ENCODE measurements at places on chromosomes 5 and 9.

GRCh38 chr5:38716516-38716915 is 129.3 kb upstream of the OSMR start:
- DNase-seq = no peak

GRCh38 chr9:6008169-6008979 is 7.0 kb downstream of the RANBP6 start:
- DNase-seq = peak; percentile 97

DNA sequence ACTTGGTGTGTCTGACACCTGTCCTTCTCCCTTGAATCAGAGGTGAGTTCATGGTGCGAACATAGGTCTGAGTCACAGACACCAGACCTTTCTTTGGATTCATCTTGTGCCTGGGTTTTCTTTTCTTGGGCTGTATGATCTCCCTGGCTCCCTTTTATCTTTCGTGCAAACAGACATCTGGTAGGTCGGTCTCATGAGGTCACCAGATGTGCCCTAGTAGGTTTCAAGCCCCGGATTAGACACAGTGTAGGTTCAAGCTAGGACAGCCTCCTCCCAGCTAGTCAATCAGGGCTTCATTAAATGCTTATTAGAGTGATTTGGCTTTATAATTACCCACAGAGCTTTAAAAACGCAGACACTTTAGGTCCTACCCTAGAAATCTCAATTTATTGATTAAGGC is 106.0 kb upstream of the MYO10 start:
- peak; percentile 17 for DNase-seq

DNA sequence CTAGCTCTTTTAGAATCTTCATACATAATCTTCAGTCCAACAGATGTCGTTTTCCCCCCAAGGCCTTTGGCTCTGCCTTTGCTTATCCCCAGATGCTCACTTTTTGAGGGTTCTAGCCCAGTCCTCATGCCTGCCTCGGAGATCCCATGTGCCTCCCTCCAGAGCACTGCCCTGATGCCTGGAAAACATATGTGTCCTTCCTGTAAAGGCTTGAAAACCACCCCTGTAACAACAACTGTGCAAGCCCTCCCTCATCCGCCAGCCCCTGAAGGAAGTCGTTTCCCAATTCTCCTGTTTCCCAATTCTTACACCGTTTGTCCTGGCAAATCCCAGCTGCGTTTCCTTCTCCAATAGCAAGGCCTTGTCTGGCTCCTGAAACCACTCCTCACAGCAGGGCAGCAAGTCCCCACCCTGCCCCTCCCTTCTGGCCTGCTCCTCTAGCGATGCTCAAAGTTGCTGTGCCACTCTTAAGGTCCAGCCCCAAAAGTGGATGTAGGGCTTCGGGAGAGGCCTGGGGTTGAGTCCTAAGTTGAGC is 52.2 kb downstream of the SLC36A1 start:
- no peak for DNase-seq

DNA sequence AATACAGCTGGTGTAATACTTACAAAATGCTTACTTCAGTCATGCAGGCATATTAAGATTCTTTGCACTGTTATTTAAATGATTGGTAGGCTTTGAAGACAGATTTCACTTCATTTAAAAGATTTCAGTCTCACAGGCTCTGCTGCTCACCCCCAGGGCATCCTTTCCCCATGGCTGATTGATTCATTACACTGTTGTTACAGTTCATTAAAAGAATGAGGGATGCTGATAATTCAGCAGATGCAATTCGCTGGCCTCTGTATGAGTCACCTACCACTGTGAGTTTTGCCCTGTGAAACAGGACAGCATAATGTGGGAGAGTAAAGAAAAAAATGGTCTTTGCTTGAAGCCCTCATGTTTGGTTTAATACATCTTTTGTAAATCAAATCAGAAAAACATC is 246.9 kb downstream of the CYLC2 start:
- DNase-seq = no peak

- DNase-seq = peak; percentile 60
Measured at GRCh38 chr9:16626577-16627130, 243.8 kb downstream of the BNC2 start.

GRCh38 chr9:107147134-107147533 is 135.9 kb upstream of the RAD23B start:
- DNase-seq = no peak

GRCh38 chr5:1641560-1642166 is 117.9 kb upstream of the LPCAT1 start:
- DNase-seq = peak; percentile 90

DNA sequence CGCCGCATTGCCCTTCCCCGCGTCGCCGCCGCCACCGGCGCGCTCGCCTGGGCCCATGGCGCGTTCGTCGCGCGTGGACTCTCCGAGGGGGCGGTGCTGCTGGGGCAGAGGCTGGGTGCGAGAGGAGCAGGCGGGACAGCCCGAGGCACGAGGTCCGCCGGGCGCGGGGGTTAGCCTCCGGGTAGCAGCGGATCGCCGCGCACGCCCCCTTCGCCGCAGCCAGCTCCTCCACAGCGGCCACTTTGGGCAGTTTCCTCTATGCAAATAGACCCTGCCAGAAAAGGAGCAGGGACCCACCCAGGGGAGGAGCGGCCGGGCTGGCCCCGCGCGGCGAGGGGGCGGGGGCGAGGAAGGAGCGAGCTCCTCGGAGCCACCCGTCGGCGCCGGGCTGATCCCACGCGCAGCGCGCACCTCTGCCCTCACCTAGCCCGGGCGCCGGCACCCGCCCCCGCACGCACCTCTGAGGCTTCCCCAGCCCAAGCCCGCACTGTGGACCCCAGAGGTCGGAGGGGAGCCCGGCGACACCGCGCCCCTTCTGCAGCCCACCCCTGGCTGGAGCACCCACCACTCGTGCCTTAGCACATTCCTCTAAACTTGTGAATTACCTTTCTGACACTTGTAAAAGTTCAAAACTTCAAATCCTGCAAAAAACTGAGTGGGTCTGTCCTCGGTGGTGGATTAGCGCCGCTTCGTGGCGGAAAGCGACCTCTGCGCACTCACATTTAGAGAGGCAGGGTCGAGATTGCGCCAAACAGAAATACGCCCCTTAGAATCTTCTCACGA is at the start of gene COL23A1:
COL23A1 (minus strand) TSS at position 253 of the 783 bp plus-strand sequence.
- DNase-seq = peak; percentile 67

DNA sequence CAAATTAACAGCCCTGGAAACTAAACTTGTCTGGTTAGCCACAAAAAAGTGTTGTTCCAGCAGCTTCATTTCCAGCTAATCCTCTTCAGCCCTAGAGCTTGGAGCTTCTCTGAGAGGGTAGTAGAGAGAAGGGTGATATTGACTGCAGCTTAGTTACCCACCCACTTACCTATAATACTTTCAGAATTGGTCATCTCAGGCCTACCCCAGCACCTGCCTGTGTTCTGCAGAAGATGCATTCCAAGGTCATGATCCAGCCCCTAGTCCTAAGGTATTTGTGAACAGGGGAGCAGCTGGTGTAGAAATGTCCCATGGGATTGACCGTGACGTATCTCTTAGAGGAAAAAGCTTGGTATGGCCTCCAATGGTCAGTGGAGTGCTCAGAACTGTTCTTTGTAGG is 289.0 kb downstream of the NR3C1 start:
- no peak for DNase-seq

GRCh38 chr5:151113651-151114050 is 32.8 kb upstream of the TNIP1 start:
- no peak for DNase-seq

- DNase-seq = no peak
Measured at GRCh38 chr5:89246252-89246651, 363.3 kb upstream of the MEF2C start.

- no peak for DNase-seq
Measured at GRCh38 chr9:93496285-93496684, 42.9 kb upstream of the FAM120AOS start.

GRCh38 chr9:131804826-131805225 is 65.0 kb upstream of the RAPGEF1 start:
- DNase-seq = no peak

- no peak for DNase-seq
Measured at GRCh38 chr5:177620560-177620959, 20.6 kb downstream of the B4GALT7 start.

DNA sequence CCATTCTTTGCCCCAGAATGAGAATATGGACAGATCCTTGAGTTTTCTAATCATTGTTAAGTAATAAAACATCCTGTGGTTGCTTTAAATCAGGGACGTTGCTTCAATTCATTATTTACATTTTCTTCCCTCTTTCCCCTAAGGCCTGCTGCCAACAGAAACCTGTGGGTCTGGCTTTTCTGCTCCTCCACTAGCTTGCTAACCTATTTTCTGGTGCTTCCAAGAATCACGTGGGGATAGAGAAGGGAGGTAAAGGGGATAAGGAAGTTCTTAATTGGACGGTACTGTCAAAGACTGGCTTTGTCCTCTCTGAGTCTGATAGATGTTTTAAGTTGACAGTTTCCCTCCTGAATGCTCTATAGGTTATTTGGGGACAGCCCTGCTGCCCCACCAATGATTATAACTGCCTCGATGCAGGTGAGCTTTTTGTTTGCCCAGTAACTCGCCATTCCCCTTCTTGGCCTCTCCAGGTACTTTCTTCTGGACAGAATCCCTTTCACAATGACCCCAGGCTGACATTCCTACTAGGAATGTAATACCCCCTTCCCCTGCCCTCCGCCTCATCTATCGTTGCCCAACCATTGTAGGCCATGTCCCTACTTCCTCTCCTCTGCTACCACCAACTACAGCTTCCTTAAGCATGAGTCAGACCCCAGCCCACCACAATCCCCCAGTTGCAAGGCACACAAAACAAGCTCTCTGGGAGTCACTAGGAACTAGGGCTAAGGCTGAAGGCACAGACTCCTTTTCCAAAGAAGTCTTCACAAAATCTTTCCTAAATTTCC is 19.9 kb upstream of the CPEB4 start:
- no peak for DNase-seq

DNA sequence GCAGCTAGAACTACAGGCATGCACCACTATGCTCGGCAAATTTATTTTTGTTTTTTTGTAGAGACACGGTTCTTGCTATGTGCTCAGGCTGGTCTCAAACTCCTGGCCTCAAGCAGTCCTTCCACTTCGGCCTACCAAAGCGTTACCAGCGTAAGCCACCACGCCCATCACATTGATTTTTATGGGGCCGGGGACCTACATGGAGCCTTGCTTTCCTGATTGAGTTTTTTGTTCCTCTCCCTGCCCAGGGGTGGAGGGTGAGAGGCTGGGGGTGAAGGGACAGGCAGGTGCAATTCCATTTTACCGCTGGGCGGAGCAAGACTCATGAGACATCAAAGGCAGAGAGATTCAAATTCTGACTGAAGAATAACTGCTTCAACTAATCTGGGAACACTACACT is 1.9 kb downstream of the ALDH1B1 start:
- DNase-seq = no peak

GRCh38 chr5:92850886-92851285 is 730.1 kb downstream of the NR2F1-AS1 start:
- no peak for DNase-seq

DNA sequence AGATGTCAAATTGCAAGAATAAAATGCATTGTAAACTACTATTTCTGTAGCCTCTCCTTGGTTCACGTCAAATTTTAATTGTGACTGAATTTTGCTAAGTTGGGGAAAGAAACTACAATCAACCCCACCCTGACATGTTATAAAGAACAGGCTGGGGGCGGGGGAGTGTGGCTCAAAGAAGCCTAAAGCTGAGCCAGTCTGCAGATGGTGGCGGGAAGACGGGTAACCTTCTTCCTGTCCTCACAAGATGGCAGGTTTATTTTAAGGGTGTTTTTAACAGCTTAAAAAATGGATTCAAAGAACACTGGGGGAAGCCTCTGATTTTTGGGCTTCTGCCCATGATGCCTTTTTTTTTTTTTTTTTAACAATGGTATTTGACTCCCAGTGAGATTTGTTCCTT is 68.5 kb upstream of the MELK start:
- DNase-seq = no peak

GRCh38 chr9:112325600-112325999 is 7.8 kb downstream of the PTBP3 start:
- no peak for DNase-seq

DNA sequence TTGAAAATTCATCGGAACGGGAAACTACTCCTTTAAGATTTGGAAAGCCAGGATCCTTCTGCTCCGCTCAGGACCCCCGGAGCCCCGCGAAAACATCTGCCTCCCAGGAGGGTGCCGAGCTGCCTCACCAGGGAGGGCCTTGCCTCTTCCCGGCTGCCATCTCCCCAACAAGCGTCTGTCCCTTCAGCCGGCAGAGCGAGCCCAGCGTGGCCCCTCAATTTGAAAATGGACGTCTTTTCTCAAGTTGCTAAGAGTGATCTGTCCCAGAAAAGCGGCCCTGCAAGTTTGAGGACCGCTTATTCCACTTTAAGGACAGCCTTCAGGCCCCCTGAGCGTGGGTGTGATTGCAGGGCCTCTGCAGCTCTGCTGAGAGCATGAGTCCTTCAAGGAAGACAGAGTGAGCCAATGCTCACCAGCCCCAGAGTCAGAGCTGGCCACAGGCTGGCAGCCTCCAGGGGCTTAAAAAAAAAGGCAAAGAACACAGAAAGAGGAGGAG is 101.3 kb downstream of the PHF2 start:
- DNase-seq = no peak

DNA sequence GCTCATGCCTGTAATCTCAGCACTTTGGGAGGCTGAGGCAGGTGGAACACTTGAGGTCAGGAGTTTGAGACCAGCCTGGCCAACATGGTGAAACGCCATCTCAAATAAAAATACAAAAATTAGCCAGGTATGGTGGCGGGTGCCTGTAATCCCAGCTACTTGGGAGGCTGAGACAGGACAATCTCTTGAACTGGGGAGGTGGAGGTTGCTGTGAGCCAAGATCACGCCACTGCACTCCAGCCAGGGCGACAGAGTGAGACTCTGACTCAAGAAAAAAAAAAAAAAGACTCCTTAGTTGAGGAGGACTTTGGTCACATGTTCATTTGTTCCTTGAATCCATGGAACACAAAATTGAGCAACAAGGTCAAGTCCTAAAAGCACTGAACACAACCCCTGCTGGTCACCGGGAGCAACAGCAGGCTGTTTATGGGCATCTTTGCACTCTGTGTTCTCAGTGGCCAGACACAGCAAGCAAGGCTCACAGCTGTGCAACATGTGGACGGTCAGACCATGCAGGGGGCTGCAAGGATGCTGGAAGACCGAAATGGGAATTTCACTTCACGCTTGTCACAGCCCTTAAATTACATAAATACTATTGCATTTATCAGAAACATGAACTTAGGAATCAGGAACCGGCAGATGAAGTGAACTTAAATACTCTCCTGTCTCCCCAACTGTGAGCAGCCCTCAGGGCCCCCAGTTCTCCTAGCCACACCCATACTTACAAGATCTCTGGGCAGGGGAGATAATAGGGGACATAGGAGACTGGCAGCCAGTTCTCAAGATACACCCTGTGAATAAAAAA is 2.8 kb downstream of the GBGT1 start:
- DNase-seq = peak; percentile 87

- DNase-seq = no peak
Measured at GRCh38 chr9:110129425-110129824, 78.5 kb downstream of the C9orf152 start.
